Caudate nucleus (tissue), 63 donors: ENCODE measurements at places on chromosomes 1 and 21.

GRCh38 chr1:224380003-224380402 is 23.3 kb downstream of the CNIH4 start:
- no peak for DNase-seq

- no peak for DNase-seq
These were observed 2.0 kb downstream of the RPRD2 start for GRCh38 chr1:150365941-150366340.

DNA sequence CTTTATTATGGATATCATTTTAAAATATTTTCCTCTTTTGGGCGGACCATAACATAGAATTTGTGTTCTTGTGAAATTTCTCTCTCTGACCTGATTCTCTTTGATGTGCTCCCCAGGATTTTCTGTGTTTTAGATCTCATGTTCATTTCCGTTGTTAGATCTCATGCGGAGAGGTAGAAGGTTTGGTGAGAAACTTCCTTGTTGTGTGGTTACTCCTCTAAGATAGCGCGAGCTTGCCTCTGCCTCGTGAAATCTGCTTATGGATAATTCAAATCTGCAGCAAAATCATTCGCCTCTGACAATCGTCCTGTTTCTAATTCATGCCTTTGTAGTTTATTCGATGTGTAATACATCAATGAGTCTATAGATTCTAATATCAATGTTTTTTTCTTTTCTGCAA is 580.4 kb downstream of the USP25 start:
- DNase-seq = no peak

DNA sequence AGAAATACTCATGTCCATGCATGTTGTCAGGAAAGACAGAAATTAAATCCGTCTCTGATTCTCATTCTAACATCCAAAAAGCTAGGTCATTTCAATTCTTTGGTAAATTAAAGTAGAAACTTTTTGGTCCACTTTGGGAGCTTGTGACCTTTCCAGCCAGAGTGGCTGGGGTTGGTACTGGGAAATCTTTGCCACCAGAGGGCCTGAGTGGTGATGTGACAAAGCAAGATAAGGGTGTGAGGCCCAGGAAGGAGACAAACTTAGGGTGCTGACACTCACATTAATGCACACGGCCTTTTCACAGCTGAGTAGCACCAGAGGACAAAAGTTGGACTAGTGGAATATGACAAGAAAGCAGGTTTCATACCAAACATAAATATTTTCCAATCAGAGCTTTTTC is 144.3 kb downstream of the DNM3 start:
- no peak for DNase-seq

GRCh38 chr1:180923887-180924286 is 11.2 kb downstream of the KIAA1614 start:
- no peak for DNase-seq

DNA sequence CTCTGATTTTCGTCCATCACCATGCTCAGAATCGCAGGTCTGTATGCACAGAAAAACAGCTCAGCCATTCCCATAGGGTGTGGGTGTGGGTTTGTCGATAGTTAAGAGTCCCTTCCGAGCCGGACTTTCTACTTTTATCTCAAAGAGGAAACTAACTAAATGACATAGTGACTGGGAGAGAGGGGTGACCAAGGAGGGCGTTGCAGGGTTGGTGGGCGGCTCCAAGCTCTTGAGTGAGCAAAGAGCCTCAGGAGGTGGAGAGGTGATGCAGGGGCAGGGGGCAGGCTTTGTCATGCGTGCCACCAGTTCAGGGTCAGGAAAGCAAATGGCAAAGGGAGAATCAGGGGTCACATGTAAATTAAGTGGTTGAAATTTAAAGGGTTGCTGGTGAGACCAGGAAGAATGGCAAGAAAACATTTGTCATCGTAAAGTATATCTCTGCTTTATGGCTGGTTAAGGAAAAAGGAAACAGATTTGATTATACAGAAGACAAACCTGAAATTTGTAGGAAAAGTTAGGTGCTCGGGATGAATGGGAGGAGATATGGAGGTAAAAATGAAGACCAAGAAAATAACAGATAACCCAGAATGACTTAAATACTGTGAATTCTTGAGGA is 249.0 kb downstream of the SETD4 start:
- no peak for DNase-seq

DNA sequence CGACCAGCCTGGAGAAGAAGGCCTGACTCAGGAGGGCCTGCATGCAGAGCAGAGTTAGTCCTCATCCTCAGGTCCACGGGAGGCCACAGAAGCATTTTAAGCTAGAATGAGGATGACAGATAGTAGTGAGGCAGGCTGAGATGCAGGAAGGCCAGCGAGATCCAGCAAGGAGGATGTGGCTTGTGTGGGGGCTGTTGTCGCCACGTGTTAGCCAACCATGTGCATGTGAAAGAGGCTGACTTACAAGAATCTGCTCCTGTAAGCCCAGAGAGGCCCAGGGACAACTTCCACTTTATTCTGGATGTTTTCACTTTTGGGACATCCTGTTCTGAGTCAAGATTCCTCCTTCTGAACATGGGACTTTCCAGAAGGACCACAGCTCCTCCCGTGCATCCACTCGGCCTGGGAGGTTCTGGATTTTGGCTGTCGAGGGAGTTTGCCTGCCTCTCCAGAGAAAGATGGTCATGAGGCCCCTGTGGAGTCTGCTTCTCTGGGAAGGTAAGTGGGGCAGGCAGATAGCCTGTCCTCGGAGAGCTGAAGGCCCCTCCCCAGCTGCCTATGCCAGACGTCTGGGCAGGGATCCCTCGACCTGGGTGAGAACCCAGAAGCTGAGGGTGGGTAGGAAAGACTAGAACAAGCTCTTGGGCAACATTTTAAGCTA is at the start of gene SLAMF8:
Gene SLAMF8, plus strand, starts transcription at position 433 of the 661 bp plus-strand sequence. Its CDS starts 26 bp downstream, at position 459.
- peak; percentile 2 for DNase-seq

DNA sequence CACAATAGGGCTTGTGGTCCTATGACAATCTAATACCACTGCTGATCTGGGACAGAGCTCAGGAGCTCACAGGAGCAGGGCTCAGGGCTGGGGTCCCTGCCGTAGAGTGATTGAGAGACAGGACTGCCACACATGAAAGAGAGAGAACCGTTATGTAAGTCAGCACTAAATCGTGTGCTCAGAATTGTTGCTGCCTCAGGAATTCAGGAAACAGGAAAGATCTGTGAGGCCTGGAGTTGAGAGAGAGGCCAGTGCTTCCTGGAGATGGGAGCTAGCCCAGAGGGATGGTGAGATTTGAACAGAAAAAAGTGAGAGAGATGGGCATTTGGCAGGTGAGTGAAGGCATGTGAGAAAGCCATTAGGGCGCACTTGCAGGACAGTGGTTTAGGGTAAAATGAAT is 17.5 kb upstream of the ACBD6 start:
- no peak for DNase-seq

GRCh38 chr1:212313616-212314015 is 28.4 kb downstream of the PPP2R5A start:
- DNase-seq = no peak

GRCh38 chr1:64519901-64520300 is 50.0 kb downstream of the CACHD1 start:
- DNase-seq = no peak

GRCh38 chr1:54305906-54306514 is 100.2 kb downstream of the SSBP3 start:
- no peak for DNase-seq

GRCh38 chr1:210296682-210297081 is 32.0 kb upstream of the HHAT start:
- DNase-seq = no peak

DNA sequence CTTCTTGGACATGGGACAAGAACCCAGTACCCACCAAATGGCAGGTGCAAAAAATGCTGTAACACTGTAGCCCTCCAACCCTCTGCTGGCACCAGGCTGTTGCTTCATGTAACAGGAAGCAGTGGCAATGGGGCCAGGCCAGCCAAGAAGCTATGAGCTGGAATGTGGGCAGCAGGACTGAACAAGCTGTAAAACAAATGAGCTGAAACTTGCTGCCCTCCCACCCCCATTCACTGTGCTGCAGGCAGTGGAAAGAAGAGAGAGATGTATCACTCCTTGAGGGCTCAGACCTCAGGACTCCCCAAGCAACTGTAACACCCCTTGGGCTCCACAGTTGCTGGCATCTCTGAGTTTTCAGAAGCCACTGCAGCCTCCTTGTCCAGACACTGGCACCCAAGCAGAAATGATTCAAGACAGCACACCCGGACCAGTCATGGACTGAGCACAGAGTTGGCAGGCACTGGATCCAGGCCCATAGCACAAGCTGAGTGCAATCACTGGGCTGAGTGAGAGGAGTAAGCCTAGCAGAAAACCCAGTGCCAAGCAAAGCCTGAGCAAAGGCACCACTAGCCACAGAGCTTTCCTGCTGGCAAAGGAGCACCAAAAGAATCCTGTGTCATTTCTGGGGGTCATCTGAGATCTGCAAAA is 321.4 kb upstream of the CXADR start:
- no peak for DNase-seq

DNA sequence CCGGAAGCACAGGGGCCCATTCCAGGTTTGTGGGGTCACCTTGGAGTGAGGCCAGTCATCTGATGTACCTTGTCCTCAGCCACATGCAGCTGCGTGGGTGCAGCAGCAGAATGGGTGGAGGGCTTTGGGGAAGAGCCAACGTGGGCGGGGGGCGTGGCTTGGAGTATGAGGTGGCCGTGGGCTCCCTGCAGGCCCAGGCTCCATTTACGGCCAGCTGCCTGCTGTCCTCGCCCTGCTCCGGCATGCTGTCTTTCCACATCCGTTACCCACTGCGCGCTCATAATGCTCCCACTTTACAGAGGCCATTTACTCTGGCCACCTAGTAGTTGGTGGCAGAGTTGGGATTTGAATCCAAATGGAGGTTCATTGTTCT is 27.8 kb upstream of the TINAGL1 start:
- DNase-seq = no peak

- DNase-seq = no peak
These were observed 41.9 kb downstream of the HIVEP3 start for GRCh38 chr1:41876576-41877445.

DNA sequence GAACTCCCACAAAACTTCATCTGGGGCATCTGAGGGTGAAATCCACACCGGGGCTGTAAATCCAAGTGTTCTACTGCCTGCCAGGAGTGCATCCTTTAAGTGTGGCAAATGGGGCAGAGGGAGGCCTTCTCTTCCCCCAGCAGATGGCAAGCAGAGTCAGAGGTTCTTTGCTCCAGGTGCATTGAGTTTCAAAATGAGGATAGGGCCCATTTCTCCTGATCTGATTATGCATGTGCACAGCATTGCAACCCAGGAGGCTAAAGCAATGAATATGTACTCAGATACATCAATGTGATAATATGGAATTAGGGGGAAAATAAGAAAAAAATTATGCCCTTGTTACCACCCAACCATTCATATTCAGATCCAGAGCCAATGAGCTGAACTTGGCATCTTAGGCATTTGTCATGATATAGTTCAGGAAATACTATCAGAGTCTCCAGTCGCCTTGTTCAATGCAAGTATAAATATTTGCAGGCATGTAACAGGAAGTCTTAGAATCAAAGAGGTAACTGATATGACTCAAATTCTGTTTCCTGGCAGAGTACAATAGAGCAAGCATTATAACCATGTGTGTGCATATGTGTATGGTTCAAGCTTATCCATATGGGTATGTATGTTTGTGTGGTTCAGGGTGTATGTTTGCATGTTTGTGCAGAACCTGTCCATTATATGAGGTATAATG is 473.8 kb upstream of the PKN2 start:
- DNase-seq = no peak

- DNase-seq = no peak
These were observed 25.5 kb upstream of the MRPS6 start for GRCh38 chr21:34047835-34048234.

- DNase-seq = no peak
These were observed 5.6 kb downstream of the LPAR3 start for GRCh38 chr1:84887261-84887934.

- DNase-seq = no peak
These were observed 108.1 kb downstream of the SLC44A5 start for GRCh38 chr1:75502776-75503175.
